ENCODE measurements at places on chromosomes 1 and 21.

DNA sequence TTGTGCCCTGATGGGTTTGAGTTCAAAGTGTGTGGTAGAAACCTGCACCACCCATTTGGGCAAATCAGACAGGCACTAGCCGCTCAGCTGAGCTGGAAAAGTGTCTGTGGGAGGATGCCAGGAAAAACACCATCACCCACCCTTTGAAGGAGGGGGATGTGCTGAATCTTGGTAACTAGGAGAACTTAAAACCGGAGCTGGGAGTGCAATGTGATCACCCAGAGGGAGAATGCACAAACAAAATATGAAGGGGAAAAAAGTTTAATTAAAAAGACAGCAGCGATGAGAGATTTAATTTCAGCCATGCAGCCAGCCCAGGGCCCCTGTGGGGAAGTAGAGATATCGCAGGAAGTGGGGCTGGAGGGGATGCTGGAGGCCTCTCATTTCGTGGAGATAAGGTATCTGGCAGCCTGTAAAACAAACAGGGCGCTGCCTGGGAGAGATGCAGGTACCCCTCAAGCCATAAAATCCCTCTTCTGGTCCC, 86.8 kb upstream of the BCAR3 start:
- DNase-seq, result no peak

DNA sequence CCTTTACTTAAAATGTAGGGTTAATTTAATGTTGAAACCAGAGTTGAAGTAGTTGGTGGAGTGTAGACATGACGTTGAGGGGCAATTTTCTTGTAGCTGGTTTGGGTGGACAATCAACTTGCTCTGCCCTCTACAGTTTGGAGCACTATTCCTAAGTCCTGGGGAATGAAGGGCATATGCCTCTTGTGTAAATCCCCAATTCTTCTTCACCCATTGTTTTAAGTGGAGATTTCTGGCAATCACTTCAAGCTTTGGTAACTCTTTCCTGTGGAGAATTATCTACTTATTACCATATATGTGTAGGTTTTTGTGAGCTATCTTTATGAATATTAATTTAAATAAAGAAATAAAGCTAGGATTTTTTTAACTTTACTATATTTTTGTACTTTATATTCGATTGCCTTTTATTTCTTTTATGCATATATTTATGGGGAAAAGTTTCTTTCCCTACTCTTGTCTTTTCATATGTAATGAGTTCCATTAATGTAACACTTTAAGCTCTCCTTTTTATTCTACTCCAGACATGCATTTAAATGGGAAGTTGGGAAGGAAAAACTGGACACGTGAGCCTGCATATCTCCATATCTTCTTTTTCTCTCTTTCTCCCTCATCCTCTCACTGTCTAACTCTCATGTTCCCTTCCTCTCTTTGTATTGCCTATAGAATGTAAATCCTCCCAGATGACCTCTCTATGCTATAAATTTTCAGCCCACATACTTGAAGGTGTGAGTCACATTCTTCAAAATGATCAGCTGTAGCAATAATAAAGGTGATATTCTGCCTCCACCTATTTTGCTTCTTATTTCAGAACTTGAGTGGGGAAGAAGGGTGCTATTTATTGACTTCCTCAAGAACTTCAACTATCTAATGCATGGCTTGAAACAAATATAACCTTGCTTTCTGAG, 276.7 kb downstream of the PTPRC start:
- DNase-seq, result no peak

- no peak for DNase-seq
Observed at GRCh38 chr1:43074244-43074643, 97.8 kb downstream of the EBNA1BP2 start.

- peak; percentile 66 for DNase-seq
Observed at GRCh38 chr1:168520052-168520751, 23.6 kb downstream of the XCL2 start.

DNA sequence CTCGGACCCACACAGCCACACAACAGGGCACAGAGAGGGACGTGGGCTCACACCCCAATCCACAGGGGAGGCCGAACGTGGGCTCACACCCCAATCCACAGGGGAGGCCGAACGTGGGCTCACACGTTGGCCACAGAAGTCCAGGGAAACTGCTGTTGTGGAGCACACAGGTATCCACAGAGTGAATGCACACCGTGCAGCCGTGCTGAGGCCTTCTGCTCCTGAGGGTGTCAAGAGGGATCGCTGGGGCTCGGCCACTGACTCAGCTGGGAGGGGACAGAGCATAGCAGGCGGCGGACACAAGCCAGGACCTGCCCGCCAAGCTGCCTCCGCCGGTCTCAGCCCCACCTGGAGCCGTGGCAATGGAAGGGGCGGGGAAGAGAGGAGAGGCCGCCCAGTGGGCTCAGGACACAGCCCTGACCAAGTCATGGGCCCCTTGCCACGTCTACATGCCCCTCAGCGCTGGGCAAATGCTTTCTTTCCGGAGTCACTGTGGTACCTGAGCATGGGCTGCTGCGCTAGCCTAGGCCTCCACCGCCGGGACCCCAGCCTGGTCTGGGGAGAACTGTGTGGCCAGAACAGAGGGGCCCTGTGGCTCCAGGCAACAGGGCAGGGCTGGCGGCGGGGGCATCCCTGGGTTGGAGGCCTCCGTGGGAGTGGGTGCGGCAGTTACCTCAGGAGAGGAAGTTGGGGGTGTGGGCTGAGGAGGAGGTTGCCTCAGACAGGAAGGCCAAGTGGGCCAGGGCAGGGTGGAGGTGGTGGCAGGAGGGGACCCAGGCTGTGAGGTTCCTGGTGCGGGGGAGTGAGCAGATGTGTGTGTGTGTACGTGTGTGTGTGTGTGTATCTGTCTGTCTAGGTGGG, 1.2 kb downstream of the SYTL1 start:
- DNase-seq, result peak; percentile 70

DNA sequence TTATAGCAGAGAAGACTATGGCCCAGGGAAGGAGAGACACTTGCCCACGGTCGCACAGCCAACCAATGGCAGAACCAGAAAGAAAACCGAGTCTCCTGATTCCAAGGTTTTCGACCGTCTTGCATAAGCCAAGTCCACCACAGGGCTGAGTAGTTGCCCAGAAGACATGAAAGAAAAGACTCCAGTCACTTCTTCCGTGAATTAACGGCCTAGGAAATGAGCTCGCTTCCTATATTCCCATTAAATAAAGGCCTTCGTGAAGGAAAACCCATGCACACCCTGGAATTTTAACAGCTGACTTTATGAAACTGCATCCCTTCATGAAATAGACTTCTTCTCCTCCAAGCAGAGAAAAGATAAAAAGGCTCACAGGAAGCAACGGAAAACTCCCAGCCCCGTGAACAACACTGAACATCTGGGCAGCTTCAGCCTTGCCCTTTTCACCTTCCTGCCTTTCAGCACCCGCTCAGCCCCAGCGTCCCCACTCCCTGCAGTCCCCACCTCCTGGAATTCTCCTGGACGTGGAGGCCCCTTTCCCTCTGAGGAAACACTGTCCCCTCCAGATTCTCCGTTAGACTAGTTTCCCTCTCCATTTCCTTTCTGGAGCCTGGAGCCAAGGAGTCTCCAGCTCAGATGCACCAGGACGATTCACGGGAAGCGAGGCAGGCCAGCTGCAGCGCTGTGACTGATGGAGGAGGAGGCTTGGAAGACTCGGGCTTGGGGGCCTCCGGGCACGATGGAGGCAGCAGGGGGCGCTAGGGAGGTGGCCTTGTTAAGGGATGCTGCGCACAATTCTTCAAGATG, 2.7 kb upstream of the MYOC start:
- peak; percentile 91 for DNase-seq

All from stimulated activated CD8-positive, alpha-beta memory T cell treated with anti-CD3 and anti-CD28 coated beads, Interleukin-4, amount 100 ng/mL, for 48 hours (primary cell).